NCI-H774 (cell line): ENCODE measurements at places on chromosomes 13 and 19.

- no peak for DNase-seq
Measured at GRCh38 chr13:73412933-73413332, 354.1 kb downstream of the KLF5 start.

DNA sequence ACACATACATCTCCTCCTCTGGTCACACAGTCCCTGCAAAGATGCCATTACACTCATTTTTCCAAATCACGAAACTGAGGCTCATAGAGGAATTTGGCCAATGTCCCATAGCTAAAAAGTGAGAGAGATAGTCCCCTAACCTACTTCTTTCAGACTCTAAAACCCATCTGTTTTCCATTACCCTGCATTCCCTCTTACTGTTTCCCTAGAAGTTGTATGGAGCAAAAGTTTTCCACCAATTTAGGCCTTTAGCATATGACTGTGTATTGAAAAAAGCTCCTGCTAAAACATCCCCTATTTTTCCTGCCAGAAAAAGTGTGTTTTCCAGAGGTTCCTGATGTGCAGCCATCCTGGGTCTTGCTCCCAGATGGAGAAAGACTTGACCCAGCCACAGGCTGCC, 16.3 kb downstream of the SERP2 start:
- no peak for DNase-seq

GRCh38 chr13:50970956-50971355, 61.4 kb downstream of the RNASEH2B start:
- DNase-seq = no peak

- no peak for DNase-seq
Measured at GRCh38 chr13:50214514-50214913, 199.3 kb downstream of the KCNRG start.

GRCh38 chr13:92727118-92727517, 499.5 kb upstream of the GPC6 start:
- DNase-seq = no peak
